CD4-positive, alpha-beta T cell (primary cell): ENCODE measurements at places on chromosomes 7 and 10.

GRCh38 chr10:23914641-23915040 is 294.3 kb upstream of the KIAA1217 start:
- DNase-seq, result no peak

- DNase-seq, result no peak
Observed at GRCh38 chr10:10977978-10978377, 39.7 kb upstream of the CELF2 start.

- DNase-seq, result peak; percentile 8
Observed at GRCh38 chr7:3301831-3302618, 973 bp downstream of the SDK1 start.

GRCh38 chr10:89773081-89773480 is 71.7 kb downstream of the KIF20B start:
- no peak for DNase-seq

GRCh38 chr7:108589874-108590273 is 20.2 kb downstream of the DNAJB9 start:
- no peak for DNase-seq

DNA sequence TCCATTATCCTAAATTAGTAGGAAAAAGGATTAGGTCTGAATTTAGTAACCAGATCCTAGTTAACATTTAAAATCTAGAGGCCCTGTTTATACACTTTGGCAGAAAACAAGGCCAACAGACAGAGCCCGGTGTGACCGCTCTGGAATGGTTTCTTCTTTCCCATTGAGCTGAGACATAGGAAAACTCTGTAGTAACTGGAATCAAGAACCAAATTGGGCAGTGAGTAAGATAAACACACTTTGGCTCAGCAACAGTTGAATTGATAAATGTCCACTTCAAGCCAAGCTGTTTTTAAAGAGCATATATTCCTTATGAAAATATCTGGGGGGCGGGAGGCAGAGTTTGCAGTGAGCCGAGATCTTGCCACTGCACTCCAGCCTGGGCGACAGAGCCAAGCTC is 343.7 kb upstream of the SEMA3A start:
- no peak for DNase-seq

DNA sequence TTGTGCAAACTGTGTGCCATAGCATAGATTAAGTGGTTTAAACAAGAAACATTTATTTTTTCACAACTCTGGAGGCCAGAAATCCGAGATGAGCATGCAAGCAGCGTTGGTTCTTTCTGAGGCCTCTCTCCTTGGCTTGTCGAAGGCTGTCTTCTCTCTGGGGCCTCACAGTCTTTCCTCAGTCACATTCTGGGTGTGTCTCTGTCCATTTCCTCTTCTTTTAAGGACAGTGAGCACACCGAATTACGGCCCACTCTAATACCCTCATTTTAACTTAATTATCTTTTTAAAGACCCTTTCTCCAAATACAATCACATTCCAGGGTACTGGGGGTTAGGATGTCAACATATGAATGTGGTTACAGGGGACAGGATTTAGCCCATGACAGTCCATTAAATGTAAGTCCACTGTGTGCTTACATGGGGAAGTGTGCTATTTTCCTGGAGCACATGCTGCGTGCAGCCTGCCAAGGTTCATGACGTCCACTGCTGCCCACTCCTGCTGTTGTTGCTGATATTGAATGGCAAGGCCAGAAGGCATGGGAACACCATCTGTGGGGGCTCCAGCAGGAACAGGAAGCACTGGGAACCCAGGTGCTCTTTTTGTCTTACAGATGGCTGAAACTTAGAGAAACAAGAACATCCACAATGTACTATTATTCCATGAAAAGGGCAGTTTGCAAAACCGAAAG is 365.5 kb downstream of the GALNT17 start:
- DNase-seq, result no peak

GRCh38 chr7:125878235-125878956 is 948.8 kb upstream of the POT1 start:
- DNase-seq, result no peak

- no peak for DNase-seq
Observed at GRCh38 chr7:754531-755412, 27.7 kb upstream of the PRKAR1B start.
